ENCODE measurements at places on chromosomes 16 and 17.

DNA sequence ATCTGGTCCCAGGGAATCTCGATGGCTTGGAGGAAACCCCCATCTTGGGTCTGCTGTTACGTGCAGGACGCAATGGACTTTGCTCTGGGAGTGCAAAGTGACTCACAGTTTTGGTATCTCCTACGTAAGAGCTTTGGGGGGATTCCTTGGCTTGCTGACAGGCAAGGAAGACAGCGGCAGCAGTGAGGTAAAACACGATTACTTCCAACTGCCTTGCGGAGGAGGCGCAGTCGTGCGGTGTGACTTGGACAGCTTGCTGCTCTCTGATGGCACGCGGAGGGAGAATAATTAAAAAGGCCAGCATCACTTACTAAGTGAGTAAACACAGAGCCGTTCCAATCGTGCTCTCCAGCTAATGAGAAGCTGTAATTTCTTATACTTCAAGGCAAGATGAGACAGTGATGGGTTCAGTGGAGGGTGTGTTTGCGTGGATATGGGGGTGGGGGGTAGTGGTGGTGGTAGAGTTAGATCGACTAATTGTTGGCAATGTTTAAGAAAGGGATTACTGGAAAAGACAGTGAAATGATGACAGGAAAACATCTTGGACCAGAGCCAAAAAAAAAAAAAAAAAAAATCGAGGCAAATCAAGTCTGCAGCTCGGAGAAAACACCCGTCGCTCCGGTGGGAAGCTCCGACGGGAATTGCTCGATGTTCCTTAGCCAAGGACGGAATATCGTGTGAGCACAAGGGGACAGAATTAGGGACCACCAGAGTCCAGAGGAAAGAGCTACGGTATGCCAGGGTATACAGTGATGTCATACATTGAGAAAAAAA lies 184.8 kb upstream of the ZFHX3 start:
- DNase-seq: no peak

- no peak for DNase-seq
Measured at GRCh38 chr17:80930335-80931279, 61.0 kb upstream of the CHMP6 start.

DNA sequence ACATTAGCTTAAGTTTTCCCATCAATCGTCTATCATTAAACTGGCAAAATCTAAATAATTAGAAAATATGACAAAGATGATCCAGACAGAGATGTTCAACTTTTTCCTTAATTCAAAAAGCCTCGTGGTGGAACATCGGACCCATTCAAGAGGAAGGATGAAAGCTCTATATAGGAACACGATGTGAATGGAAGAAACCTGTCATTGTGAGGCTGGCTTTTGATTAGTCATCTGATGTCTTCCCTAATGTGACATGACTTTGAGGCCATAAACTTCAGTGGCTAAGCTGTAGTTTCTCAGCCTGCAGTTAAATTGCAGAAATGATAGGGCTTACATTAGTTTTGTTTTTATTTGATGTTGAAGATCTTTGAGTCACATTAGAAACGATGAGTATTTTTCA lies 1.0 kb downstream of the AMZ2 start:
- DNase-seq: peak; percentile 4

DNA sequence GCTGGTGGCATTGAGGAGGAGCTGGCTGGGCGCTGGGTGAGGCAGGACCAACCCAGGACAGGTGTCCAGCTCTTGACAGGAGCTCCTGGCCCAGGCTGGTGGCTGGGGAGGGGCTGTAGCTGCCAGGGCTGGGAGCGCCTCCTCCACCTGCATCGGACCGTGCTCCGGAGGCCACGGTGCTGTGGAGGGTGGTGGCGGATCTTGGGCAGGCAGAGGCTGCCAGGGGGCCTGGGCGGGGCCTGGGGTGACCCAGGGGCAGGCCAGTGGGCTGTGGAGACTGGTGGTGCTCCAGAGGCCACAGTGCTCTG lies 32.0 kb downstream of the SOX8 start:
- DNase-seq: no peak

GRCh38 chr17:75826561-75827307 lies 17.5 kb downstream of the UNC13D start:
- DNase-seq: no peak

- DNase-seq: no peak
Measured at GRCh38 chr17:2015314-2015713, 9.8 kb downstream of the RTN4RL1 start.

DNA sequence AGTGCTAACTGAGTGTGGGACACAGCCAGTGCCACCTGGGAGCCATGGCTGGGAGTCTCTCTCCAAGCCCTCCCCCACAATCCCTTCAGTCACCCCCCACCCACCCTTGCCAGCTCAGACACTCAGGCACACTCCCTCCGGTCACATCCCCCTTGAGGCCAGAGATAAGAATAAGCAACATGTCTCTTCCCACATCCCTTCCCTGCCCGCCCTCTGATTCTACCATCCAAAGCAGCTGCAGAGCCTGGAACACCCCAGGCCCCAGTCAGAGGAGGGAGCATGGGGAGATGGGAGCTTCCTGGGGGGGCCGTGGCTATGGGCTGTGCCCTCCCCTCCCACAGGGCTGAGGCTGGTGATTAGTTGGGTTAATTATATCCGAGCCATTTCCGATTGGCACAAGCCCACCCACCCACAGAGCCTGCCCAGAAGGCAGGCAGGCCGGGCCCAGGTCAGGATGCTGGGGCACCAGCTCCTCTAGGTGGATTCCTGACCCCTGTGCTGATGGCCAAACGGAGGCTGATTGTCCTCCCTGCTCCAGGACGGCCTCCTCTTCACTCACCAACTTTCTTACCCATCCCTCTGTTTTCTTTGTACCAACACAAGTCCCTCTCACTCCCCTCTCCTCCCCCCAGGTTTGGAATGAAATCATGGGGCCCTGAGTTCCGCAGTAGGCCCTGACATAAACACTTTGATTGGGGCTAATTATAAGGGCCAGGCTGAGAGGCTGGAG lies 28.6 kb upstream of the MEIOC start:
- no peak for DNase-seq

GRCh38 chr16:27426423-27427408 lies 24.7 kb downstream of the IL21R start:
- peak; percentile 55 for DNase-seq

GRCh38 chr17:81517339-81518112 lies 4.9 kb upstream of the ACTG1 start:
- DNase-seq: peak; percentile 48

DNA sequence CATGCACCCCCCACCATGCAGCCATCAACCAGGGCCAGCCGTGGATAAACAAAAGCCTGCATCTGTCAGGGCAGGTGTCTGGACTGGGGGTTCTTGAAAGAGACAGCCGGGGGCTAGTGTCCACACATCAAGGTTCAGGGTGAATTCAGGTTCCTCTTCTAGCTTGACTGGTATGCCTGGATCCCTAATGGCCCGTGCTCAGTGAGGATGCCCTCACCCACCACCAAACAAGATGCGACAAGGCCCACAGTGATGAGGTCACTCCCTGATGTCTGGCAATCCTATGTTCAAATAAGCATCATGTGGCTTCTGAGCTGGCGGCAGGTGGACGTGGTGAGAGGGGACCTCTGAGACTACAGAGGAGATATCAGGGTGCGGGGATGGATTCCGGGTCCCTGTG lies 64.6 kb downstream of the GOSR1 start:
- DNase-seq: no peak

GRCh38 chr16:46918905-46919792 lies 35.0 kb downstream of the GPT2 start:
- DNase-seq: no peak

DNA sequence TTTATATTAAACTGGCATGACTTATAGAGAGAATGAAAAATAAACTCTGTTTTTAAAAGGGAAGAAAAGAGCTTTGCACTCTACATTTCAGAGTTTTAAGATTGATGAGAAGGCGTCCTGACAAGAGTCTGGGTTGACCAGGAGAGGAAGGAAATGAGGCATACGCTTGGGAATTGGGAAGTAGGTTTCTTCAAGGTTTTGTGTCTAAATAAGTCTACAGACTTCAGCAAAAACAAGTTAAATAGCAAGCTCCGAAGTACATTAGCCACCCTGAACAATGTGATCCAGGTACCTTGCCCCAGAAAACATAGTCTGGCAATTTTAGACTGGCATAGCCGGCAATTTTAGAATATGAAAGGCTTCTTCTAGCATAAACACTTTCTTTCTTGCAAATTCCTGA lies 28.5 kb upstream of the CCDC182 start:
- no peak for DNase-seq

- DNase-seq: no peak
Measured at GRCh38 chr17:45784293-45784740, at the start of gene CRHR1. Gene CRHR1 (plus strand): TSS chr17:45784320. CDS start chr17:45784545, 225 bp downstream.

- peak; percentile 83 for DNase-seq
Measured at GRCh38 chr17:794876-795275, 12.7 kb downstream of the MRM3 start.

- DNase-seq: peak; percentile 92
Measured at GRCh38 chr16:80174416-80174815, 366.4 kb upstream of the DYNLRB2 start.

DNA sequence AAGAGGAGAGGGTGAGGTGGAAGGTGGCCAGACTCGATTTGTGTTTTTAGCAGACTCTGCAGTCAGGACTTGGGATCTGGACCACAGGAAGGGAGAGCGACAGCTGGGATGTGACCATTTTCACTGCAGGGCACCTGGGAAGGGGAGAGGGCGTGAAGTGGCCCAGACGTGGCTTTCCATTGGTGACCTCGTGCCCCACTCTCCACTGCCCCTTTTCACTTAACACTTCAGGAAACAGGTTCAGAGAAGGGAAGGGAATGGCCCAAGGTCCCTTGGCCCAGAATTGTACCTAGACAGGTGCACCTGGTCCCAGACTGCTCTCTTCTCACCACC lies 22.9 kb upstream of the MPRIP start:
- DNase-seq: no peak

- peak; percentile 49 for DNase-seq
Measured at GRCh38 chr16:48194828-48195556, 39.2 kb upstream of the ABCC12 start.

DNA sequence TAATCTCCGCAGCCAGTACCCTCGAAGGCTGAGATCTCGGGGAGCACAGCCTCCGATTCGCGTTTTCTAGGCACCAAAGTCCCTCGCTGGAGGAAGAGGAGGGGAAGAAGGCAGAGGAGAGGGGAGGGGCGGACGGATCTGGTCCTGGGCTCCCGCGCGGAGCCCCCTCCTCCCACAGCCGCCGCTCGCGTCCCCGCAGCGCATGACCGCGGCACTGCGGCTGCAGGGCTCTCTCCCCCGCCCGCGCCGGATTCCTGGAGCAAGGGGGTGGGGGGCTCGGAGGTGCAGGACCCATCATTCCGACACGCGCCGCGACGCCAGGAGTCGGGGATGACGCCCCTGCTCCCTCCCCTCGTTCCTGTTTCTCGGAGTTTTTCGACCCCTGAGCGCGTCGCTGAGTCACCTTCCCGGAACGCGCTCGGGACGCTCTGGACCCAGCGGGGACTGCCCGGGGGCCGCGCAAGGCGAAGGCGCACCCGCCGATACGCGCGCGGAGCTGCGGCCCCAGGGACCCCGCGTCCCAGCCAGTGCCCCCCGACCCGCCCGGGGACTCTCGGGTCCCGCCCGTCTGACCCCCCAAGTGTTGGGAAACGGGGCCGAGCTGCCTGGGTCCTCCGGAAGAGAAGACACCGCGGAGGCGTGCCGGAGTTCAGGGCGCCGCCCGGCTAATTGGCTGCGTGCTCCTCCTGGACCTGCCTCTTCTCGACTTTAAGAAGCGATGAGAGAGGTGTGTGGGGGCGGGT lies 1.4 kb upstream of the SPHK1 start:
- DNase-seq: peak; percentile 86

DNA sequence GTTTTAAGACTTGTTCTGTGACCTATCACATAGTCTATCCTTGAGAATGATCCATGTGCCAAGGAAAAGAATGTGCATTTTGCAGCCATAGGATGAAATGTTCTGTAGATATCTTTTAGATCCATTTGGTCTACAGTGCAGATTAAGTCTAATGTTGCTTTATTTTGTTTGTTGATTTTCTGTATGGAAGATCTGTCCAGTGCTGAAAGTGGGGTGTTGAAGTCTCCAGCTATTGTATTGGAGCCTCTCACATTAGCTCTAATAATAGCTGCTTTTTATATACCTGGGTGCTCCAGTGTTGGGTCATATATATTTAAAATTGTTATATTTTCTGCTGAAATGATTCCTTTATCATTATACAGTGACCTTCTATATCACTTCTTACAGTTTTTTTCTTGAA lies 155.6 kb upstream of the MON1B start:
- no peak for DNase-seq

GRCh38 chr16:17396762-17397498 lies 73.8 kb downstream of the XYLT1 start:
- peak; percentile 64 for DNase-seq

DNA sequence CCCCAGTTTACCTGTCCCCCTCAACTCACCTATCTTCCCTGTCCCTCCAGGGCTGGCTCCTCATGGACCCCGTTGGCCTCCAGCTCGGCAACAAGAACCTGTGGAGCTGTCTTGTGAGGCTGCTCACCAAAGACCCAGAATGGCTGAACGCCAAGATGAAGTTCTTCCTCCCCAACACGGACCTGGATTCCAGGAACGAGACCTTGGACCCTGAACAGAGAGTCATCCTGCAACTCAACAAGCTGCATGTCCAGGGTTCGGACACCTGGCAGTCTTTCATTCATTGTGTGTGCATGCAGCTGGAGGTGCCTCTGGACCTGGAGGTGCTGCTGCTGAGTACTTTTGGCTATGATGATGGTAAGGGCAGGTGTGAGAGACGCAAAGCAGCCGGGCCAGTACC lies 31.3 kb downstream of the NLRC5 start:
- DNase-seq: no peak

DNA sequence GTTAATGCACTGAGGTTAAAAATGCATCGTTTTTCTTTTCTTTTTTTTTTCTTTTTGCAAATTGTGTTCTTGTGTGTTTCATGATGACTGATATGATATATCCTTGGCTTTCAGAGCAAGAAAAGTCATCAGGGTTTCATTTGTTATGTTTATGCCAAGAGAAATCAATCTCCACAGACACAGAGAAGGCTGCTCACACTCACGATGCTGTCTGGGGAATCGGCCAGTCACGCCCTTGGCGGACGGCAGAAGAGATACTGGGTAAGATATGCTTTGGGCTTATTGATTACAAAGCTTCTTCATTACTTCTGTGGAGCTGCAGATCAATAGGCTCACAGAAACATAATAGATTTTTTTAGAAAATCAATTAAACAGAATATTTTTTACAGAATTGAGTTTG lies 42.2 kb upstream of the TNRC6C start:
- no peak for DNase-seq

GRCh38 chr16:17275076-17276009 lies 195.4 kb downstream of the XYLT1 start:
- no peak for DNase-seq
